ENCODE measurements at places on chromosomes 7 and 10. TPM values are rescaled to one million over a fixed set of nuclear protein-coding genes. Genes with fewer than 3 reads are reported as not detected.

The MSRB2 gene
- total RNA-seq, result 9.0 TPM

The ZCWPW1 gene
- total RNA-seq, result 0.42 TPM

The TAC1 gene
- not detected for total RNA-seq

The STRIP2 gene
- total RNA-seq, result 6.6 TPM

All from pulmonary artery endothelial cell (primary cell).